ENCODE measurements at places on chromosomes 5 and 9.

GRCh38 chr5:80852331-80853245 lies 107.6 kb upstream of the RASGRF2 start:
- DNase-seq = no peak

GRCh38 chr5:135310328-135310989 lies 88.6 kb downstream of the MACROH2A1 start:
- DNase-seq = no peak

DNA sequence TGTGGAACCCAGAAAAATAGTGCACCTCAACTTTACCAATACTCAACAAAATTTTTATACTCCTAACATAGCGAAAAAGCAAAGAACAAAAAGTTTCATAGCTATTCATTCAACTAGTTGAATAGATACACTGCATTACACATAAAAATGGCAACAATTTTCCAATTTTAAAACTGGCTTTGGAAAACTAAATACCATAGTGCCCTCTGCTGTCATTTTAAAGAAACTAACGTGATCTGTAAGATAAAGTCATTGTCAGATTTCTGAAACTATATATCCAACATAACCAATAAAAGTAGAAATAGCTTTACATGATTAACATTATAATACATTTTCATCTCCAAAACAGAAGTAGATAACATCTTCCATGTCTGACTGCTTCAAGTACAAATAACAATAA lies 31.6 kb downstream of the DTWD2 start:
- DNase-seq = no peak

DNA sequence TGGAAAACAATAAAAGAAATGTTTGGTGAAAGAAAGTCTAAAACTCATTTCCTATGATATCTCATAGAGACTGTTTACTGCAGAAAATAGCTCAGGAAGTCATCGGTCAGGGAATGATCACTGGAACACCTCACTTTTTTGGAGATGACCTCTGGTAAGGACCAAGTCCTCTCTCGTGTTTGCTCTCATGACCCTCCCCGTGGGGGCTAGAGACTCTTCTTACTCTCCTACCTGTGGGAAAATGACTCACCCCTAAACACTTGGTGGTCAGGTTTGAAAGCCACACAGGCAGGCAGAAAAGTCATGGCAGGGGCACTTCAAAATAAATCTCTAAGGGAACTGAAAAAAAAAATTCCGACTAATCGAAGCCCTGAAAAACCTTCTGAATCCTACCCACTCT lies 48.2 kb downstream of the FAM240B start:
- DNase-seq = no peak

- no peak for DNase-seq
Observed at GRCh38 chr9:35835216-35835632, 6.2 kb downstream of the TMEM8B start.

DNA sequence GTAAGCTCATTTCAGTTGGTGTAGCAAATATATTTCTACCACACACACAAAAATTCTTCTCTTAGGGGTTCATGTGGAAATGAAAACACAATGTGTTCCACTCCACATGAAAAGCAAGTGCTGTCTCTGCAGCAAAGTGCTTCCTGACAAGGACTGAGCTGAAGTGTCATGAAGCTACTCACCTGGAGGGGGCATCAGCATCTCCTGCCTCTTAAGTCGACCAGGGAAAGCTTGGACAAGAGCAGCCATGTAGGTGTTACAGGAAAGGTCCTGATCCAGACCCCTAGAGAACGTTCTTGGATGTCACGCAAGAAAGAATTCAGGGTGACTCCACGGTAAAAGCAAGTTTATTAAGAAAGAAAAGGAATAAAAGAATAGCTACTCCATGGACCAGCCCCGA lies 62.8 kb downstream of the SV2C start:
- DNase-seq = no peak

DNA sequence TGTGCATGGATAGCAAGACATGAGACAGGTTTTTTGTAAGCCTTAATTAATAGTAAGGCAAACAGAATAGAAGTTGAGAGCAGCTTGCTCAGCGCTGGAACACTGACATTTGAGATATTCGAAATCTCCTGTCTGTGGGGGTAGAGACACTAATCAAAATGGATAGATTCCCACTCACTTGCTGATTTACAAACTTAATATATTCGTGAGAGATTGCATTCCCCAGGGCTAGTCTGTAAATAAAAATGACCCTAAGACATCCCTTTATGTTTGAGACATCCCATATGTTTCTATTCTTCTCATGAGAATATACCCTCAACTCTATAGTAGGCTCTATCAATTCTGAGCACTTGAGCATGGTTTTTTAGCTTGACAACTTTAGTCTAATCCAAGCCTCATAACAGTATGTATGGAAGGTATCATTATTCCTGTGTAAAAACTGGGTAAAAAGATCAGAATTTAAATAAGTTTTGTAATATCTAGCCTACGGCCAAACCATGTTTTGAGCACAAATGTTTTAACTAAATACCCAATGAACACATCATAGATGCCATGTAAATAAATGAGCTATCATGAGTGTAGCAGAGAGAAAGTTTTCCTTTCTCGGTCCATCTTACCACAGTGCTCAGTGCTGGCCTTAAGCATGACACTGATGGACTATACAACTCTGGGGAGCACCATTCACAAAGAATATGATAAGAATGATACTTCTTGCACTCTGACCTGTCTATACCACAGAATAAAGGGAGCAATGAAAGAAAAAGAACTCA lies 609.2 kb downstream of the PSAT1 start:
- no peak for DNase-seq

GRCh38 chr9:86324308-86324707 lies 29.9 kb downstream of the TUT7 start:
- DNase-seq = no peak

DNA sequence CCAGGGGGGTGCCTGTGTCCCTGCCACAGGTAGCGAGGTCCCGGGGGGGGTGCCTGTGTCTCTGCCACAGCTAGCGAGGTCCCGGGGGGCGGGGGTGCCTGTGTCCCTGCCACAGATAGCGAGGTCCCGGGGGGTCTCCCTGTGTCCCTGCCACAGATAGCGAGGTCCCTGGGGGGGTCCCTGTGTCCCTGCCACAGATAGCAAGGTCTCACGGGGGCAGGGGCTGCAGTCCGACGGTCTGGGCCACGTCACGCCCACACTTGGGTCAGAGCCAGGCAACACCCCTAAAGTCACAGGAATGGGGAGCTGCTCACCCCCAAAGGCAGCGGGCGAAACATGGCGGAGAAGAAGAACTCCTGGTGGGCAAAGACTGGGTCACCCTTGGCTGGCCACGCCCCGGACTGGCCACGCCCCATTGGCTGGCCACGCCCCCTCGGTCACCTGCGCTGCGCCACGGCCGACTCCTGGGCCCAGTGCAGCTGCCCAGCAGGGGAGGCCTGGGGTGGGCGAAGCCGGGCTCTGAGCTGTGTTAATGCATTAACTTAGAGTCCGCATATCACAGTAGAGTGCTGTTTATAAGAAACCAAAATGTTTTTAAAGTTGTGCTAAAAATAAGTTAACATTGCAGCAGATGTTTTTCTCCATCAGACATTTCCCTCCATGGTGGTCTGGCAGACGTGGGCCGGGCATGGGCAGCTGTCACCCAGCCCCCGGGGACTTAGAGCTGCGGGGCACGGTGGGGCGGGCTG lies 7.0 kb downstream of the NOXA1 start:
- no peak for DNase-seq

DNA sequence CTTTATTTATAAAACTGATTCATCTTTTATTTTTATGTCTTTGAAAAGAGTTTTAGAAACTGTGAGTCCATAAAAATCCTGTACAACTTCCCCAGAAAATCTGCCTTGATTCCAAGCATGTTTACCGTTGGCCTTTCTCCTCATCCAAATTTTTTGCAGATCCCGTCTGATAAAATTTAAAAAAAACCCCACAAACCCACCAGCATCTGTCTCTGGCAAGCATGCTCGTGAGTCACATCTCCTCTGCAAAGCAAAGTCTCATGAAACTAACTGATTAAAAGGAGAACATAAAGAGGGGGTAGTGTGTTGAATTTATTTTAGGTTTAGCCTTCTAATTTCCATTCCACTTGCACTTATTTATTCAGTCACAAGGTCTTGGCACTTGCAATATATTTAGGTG lies 109.4 kb downstream of the MAT2B start:
- DNase-seq = no peak

GRCh38 chr9:38047301-38048251 lies 21.5 kb downstream of the SHB start:
- DNase-seq = no peak

- DNase-seq = no peak
Observed at GRCh38 chr5:139823757-139824355, 28.2 kb downstream of the PSD2 start.

DNA sequence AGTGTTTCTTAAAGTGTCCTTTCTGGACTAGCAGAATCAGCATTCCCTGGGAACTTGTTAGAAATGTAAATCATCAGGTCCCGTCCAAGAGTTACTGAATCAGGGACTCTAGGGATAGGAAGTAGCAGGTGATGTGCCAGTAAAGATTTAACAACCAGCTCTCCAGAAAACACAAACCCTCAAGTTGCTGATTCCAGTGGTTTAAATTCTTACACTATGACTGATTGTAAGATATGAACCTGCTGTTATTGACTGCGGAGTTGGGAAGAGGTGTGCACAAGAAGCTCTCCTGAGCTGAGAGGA lies 39.1 kb upstream of the BASP1 start:
- DNase-seq = no peak

DNA sequence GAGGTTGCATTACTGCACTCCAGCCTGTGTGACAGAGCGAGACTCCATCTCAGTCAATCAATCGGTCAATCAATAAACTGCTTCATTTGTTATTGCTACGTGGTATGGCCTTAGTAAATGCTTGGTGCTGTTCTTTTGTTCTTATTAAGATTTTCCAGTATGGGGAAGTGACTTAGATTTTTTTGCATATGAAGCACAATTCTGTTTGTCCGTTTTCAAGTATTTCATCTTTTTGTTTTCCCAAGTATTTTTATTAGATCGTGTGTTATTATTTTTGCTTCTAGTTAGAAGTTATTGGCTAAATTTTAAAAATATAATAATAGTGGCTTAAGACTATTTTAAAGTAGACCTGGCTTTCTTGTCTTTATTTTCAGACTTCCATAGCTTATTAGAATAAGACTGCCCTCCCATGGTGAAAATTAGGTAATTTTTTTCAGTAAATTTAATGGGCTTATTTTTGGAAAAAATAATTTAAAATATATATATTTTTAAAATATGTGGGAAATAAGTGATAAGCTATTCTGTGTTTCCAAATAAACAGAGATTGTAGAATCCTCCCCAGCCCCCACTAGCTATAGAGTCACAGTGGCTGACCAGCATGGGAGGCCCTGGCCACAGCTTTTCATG lies 14.7 kb upstream of the OMD start:
- DNase-seq = peak; percentile 2

DNA sequence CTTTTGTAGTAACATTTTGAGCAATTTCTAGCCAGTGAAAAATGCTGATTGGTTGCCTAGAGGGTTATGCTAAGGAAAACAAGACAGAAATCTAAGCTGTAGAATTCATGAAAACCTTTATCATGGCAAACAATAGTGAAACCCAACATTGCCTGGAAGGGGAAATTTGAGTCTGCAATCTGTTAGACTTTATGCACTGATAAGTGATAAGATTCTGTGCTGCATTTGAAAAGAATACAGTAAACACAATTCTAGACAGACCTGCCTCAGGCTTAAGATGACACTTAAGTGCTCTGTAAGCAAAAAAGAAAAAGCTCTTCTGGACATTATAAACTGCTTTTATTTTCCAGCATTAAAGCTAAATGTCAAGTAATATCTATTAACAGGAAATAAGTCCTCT lies 519.3 kb downstream of the ISL1 start:
- DNase-seq = no peak

DNA sequence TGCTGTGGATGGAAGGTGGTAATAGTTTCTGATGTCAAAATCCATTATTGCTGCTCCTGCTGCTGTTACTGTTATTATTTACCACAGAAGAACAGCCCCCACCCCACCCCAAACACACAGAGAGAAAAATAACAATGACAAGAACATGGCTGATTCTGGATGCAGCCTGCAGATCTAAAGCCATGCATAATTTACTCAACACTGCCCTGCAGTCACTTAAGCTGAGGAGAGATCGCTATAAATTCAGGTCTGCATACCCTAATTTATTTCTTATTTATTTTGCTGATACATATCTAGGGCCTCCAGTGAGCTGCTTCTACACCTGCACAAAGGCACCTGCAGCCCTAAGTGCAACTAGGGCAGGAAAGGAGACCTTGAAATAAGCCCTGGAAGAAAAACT lies 132.0 kb downstream of the TRIM32 start:
- no peak for DNase-seq

GRCh38 chr5:147485046-147485445 lies 24.8 kb downstream of the DPYSL3 start:
- DNase-seq = no peak

GRCh38 chr9:8424786-8425410 lies 625.3 kb upstream of the DMAC1 start:
- DNase-seq = no peak

- no peak for DNase-seq
Observed at GRCh38 chr9:106179191-106179590, 484.9 kb downstream of the TMEM38B start.

DNA sequence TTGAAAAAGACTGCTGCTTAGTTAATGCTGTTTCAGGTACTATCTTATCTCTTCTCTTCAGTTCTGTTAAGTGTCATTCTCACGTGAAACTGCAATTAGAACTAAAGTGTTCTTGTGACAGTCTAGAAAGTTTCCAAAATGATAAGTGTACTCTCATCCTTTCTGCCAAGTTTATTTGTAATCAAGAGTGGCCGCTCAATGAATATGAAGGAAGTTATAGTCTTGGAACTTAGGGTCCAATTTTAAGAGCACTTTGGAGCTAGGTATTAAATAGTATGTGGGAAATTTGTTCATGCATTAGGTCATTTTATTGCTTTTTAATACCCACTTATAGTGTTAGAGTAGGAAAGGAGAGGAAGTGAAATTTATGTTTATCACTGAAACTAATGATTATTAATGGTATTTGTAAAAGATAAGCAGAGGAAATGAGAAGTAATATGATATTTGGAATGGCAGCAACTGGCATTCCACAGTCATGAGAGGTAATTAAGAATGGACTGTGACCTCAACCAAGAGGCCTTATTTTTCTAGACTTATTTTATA lies 20.4 kb downstream of the XRCC4 start:
- DNase-seq = no peak

- no peak for DNase-seq
Observed at GRCh38 chr5:91329283-91329682, 53.8 kb downstream of the ARRDC3 start.

GRCh38 chr9:131661568-131662288 lies 78.1 kb downstream of the RAPGEF1 start:
- peak; percentile 74 for DNase-seq

- no peak for DNase-seq
Observed at GRCh38 chr9:99244344-99245260, 22.5 kb downstream of the SEC61B start.

- no peak for DNase-seq
Observed at GRCh38 chr5:129241755-129242154, 147.2 kb downstream of the ISOC1 start.
